Stimulated activated CD4-positive, alpha-beta T cell treated with anti-CD3 and anti-CD28 coated beads, Interleukin-4, amount 100 ng/mL, for 4 hours (primary cell): ENCODE measurements at places on chromosomes 3 and 15.

- DNase-seq: no peak
Measured at GRCh38 chr3:39147711-39148434, 5.5 kb downstream of the CSRNP1 start.

GRCh38 chr3:189966843-189967242, 153.9 kb downstream of the P3H2 start:
- no peak for DNase-seq

- no peak for DNase-seq
Measured at GRCh38 chr3:46702246-46703012, 1.2 kb downstream of the TMIE start.

DNA sequence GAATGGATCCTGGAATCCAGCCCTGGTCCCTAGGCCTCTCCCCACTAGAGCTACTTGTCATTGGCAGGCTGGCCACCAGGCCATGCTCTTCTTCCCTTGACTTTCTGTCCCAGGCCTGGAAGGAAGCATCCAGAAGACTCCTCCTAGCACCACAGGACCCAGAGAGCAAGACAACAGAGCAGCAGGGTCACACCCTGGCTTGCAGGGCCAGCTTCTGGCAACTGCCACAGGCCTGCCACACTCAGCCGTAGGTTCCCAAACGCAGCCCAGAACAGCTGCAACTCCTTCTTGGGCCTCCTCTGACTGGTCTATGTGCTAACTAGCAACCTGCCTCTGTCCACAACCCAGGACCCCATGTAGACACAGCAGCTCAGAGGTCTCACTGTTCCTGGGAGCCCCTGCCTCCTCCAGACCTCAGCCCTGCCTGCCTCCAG, 36.8 kb upstream of the RPL32 start:
- no peak for DNase-seq

DNA sequence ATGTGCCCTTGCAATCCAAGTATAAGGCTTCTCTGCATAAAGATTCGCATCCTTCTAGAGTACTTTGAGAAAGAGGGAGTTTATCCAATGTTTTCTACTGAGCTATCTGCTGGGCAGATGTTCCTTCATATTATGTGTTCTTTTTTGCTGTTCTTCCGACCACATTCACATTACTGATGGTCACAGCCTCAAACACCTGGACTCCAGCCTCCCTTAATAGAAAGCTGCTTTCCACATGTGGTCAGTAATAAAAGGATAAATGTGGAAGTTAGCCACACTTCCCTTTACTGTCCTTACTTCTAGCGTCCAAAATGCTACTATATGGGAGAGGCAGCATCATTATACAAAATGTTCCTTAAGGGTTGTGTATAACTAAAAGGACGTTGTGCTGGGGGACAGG, 116.9 kb downstream of the CD47 start:
- DNase-seq: no peak

DNA sequence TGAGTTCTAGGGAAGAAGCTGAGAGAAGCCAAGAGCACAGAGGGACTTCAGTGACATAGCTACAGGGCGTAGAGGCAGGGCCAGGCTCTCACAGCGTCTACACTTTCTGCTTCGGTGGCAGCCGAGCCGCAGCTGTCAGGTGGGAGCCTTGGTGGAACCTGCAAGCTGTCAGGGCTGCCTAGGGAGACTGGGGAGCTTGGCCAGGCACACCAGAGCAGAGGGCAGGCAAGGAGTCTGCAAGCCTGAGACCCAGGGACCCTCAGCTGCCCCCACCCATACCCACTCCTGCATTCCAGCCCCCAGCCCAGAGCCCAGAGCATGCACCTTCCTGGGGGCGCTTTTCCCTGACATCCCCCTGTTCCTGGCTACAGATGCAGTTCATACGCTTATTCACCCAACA, 13.4 kb upstream of the KLF15 start:
- no peak for DNase-seq

GRCh38 chr3:129056451-129057173, 4.0 kb upstream of the GP9 start:
- no peak for DNase-seq

GRCh38 chr15:40955930-40956540, 2.8 kb downstream of the CHAC1 start:
- no peak for DNase-seq

DNA sequence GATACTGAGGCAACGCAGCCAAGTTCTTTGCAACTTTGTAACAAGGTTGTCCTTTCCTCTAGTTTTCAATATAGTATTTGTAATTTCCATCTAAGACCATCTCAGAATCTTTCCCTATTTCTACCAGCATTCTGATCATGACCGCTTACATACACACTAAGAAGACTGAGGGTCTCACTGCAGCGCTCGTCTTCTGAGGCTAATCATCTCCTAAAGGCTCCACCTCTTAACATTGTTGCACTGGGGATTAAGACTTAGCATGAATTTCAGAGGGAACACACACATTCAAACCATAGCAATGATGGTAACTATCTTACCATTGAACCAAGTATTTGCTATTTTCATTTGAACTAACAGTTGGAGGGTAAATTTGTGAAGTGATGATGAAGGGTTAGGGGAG, 463.3 kb upstream of the CCDC54 start:
- no peak for DNase-seq
